ENCODE measurements at places on chromosomes 5 and 9. TPM values are rescaled to one million over a fixed set of nuclear protein-coding genes. Genes with fewer than 3 reads are reported as not detected.

- DNase-seq, result no peak
- no peaks in the 10 kb centered on the region for H3K36me3 ChIP-seq
- H3K27me3 ChIP-seq, result no peaks in the 10 kb centered on the region
- H3K27ac ChIP-seq, result no peak overlapping the region
- H3K4me3 ChIP-seq, result no peak overlapping the region
Observed at GRCh38 chr5:8729437-8729836, 816.4 kb downstream of the SEMA5A start.

DNA sequence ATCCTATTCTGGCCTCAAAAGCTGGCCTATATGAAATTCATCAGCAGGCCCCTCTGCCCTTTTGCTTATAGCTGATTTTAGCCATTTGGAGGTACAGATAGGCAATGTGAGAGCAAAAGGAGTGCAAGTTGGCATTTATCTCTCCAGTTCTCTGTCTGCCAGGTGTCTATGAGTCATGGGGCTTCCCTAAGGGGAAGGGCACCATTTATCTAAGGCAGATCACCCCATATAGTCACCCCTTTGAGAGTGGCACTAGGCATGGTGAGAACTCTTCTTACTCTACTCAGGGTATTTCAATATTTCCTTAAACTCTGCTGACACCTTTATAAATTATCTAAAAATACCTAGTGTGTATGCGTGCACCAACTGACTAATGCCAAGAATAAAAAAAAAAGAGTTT lies 314.7 kb upstream of the CDH6 start:
- no peaks in the 10 kb centered on the region for H3K36me3 ChIP-seq
- H3K27ac ChIP-seq, result no peak overlapping the region
- H3K4me3 ChIP-seq, result no peak overlapping the region
- DNase-seq, result no peak
- H3K27me3 ChIP-seq, result no peaks in the 10 kb centered on the region

- no peaks in the 10 kb centered on the region for H3K27me3 ChIP-seq
Observed at GRCh38 chr5:56211298-56211865, 21.7 kb downstream of the ANKRD55 start.

GRCh38 chr5:173334808-173335207 lies 6.6 kb upstream of the STC2 start:
- H3K27me3 ChIP-seq, result peaks cover 40% of the 10 kb centered on the region
- no peaks in the 10 kb centered on the region for H3K36me3 ChIP-seq
- DNase-seq, result no peak
- H3K27ac ChIP-seq, result no peak overlapping the region
- H3K4me1 ChIP-seq, result peaks cover 3% of the 10 kb centered on the region

GRCh38 chr5:73994963-73995362 lies 369.0 kb downstream of the ARHGEF28 start:
- H3K36me3 ChIP-seq, result no peaks in the 10 kb centered on the region
- H3K4me3 ChIP-seq, result no peak overlapping the region
- no peak overlapping the region for H3K27ac ChIP-seq
- no peak for DNase-seq
- H3K4me1 ChIP-seq, result no peaks in the 10 kb centered on the region

DNA sequence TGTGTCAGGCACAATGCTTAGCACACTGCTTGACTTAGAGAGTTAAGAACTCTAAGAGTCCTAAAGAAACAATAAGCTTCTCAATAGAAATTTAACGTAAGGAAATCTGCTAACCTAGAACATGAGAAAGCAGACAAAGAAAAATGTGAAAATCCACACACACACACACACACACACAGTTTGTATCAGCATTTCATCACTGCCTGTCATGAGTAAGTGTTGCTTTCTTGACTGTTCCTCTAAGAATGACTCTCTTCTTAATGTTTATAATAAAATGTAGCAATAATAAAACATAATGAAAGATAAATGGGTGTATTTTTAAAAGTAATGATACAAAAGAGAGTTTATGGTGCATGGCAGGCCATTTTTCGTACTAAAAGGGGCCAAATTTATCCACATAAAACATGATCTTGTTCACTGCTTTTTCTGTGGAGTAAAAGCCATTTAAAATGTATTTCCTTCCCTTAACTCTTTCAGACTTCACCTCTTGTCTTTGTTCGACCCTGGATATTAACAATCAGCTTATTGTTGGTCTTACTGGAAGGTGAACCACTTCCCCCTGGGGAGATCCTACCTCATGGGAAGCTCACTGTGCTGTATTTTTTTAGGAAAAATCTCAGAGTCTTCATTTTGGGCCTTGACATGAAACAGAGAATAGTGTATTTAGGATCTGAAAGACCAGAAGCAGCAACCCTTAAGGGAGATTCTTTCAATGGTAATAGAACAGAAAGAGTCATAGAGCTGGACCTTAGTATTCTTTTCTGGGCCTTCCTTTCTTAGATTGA lies 107.3 kb upstream of the ANKRD55 start:
- DNase-seq, result no peak
- H3K27ac ChIP-seq, result no peak overlapping the region
- no peaks in the 10 kb centered on the region for H3K36me3 ChIP-seq

GRCh38 chr5:174532455-174533453 lies 191.6 kb upstream of the MSX2 start:
- no peak overlapping the region for H3K4me3 ChIP-seq
- no peaks in the 10 kb centered on the region for H3K27me3 ChIP-seq
- peaks cover 28% of the 10 kb centered on the region for H3K4me1 ChIP-seq
- H3K36me3 ChIP-seq, result no peaks in the 10 kb centered on the region
- H3K27ac ChIP-seq, result peak overlapping the region; percentile 73

DNA sequence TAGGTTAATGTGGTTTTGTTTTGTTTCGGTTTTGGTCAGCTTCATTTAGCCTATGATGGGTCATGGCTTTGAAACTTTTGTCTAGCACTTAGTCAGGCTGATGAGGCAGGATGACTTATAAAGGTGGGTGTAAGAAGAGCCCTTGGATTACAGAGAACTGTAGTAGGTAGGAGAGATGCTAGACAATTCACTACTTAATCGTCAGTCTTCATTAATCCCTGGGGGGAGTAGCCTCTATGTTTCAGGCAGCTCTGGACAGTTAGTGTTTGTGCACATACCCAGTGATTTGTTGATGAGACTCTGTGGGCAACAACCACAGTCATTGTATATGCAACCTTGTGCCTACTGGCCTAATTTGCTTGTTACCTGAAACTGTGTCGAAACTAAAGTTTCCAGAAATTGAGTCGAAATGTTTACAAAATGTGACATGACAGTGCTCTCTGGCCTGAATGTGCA lies 113.3 kb downstream of the MTREX start:
- H3K4me3 ChIP-seq, result no peak overlapping the region
- no peak overlapping the region for H3K27ac ChIP-seq
- peaks cover 13% of the 10 kb centered on the region for H3K4me1 ChIP-seq
- no peaks in the 10 kb centered on the region for H3K27me3 ChIP-seq
- no peaks in the 10 kb centered on the region for H3K36me3 ChIP-seq

DNA sequence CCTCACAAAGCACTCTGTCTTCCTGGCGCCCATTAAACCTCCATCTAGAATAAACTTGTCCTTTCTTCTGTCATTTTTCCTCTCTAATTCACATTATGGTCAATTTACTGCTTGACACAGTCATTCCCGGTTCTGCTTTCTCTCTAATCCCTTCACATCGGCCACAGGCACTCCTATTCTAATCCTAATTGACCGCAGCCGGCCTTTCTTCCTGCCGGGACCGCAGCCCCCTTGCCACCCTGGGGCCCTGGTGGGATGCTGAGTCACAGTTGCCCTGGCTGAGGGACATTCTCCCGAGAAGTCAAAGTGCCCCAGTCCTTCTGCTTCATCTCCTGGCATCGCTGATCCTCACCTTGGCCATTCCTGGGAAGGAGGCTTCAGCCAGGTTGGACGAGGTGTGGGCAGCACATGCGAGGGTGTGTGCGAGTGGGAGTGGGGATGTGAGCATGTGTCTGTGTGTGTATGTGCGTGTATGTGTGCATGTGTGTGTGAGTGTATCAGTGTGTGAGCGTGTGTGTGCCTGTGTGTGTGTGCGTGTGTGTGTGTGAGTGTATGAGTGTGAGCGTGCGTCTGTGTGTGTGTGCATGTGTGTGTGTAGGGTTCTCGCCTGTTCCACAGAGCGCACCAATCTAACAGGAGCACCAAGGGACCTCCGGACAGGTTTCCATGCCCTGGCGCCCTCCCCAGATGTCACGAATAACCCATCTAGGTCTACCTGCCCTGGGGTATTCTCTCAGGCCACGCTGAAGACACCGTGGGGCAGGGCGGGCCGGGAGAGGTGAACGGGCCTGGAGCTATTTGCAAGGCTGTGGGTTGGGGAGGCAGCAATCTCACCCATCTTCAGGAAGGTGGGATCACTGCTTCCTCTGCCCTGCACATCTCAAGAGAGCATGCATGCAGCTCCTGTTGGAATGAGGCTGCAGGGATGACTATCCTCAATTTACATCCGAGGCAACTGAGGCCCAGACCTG lies 191.2 kb downstream of the PAX5 start:
- no peak for DNase-seq
- no peak overlapping the region for H3K4me3 ChIP-seq
- H3K27ac ChIP-seq, result no peak overlapping the region
- H3K4me1 ChIP-seq, result no peaks in the 10 kb centered on the region

- H3K36me3 ChIP-seq, result no peaks in the 10 kb centered on the region
- no peak overlapping the region for H3K4me3 ChIP-seq
- DNase-seq, result no peak
- peaks cover 23% of the 10 kb centered on the region for H3K4me1 ChIP-seq
- no peaks in the 10 kb centered on the region for H3K27me3 ChIP-seq
Observed at GRCh38 chr5:75666801-75667200, 50.4 kb downstream of the POC5 start.

- peaks cover 42% of the 10 kb centered on the region for H3K27me3 ChIP-seq
- no peaks in the 10 kb centered on the region for H3K4me1 ChIP-seq
- DNase-seq, result no peak
Observed at GRCh38 chr5:140964356-140964755, 1.9 kb upstream of the PCDHAC2 start.

DNA sequence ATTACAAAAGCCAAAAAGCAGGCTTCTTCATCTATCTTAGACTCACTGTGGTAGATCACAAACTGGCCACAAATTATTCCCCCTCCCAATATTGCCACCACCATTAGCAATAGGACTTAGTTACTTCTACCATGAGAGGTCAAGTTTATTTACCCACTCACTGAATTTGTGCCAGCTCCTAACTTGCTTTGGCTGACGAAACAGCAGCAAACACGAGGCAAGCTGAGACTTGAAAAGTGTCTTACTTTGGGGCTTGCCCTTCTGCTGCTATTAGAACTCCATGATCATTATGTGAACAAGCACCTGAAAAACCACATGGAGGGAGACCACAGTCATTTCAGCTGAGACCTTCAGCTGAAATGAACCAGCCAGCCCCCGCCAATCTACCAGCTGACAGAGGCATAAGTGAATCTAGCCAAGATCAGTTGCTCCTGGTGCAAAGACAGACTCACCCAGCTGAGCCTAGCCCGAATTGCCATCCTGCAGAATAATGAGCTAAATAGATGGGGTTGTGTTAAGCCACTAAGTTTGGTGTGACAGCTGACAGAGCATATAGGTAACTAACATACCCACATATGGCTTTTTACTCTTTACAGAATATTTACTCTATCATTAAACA lies 5.7 kb downstream of the WDR41 start:
- DNase-seq, result no peak
- H3K27ac ChIP-seq, result no peak overlapping the region
- H3K4me3 ChIP-seq, result no peak overlapping the region

DNA sequence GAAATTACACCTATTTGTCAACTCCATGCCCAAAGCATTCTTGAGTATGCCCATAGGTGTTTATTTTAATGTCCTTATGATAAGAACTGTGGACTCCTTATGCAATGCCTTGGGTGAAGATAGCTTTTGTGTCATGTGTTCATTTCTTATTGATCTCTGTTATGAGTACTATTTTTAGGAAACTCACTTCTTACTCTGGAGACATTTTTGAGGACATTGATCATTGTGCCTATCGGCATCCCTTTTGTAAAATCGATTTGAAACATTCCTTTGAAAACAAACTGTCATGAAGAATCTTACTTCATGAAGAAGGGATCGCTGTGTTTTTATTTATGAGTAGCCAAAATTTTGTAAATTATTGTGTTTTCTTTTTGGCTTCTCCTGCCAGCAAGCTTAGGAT lies 257.3 kb downstream of the NTRK2 start:
- DNase-seq, result no peak
- H3K36me3 ChIP-seq, result no peaks in the 10 kb centered on the region
- H3K4me3 ChIP-seq, result no peak overlapping the region
- H3K27ac ChIP-seq, result no peak overlapping the region
- no peaks in the 10 kb centered on the region for H3K4me1 ChIP-seq
- no peaks in the 10 kb centered on the region for H3K27me3 ChIP-seq

GRCh38 chr9:2494562-2494961 lies 127.0 kb upstream of the VLDLR start:
- H3K27ac ChIP-seq, result no peak overlapping the region
- no peak overlapping the region for H3K4me3 ChIP-seq
- DNase-seq, result no peak
- H3K27me3 ChIP-seq, result no peaks in the 10 kb centered on the region
- H3K36me3 ChIP-seq, result no peaks in the 10 kb centered on the region

- H3K4me3 ChIP-seq, result no peak overlapping the region
- no peaks in the 10 kb centered on the region for H3K36me3 ChIP-seq
- H3K27ac ChIP-seq, result no peak overlapping the region
- no peak for DNase-seq
- H3K4me1 ChIP-seq, result no peaks in the 10 kb centered on the region
Observed at GRCh38 chr5:113776832-113777525, 263.5 kb downstream of the YTHDC2 start.

- peak; percentile 62 for DNase-seq
- H3K27ac ChIP-seq, result no peak overlapping the region
- no peak overlapping the region for H3K4me3 ChIP-seq
- no peaks in the 10 kb centered on the region for H3K36me3 ChIP-seq
Observed at GRCh38 chr9:126611592-126612325, 2.0 kb upstream of the LMX1B start.

DNA sequence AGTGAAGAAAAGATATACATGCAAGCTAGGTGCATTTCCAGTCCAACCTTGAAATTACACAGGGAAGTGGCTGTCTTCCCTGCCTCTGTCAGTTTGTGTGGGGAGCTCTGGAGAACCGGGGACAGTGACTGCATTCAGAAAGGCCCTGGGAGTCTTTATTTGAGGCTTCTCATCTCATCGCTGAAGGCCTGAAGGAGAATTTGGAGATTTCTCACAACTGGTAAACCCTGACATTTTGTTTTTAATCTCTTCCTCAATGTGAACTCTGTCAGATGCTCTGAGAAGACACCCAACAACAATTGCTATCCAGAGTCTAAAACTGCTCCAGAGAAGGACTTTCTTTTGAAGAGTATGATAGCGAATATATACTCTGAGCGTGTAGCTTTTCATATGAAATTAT lies 33.0 kb downstream of the MACIR start:
- H3K27ac ChIP-seq, result no peak overlapping the region
- no peaks in the 10 kb centered on the region for H3K36me3 ChIP-seq
- H3K4me3 ChIP-seq, result no peak overlapping the region
- H3K4me1 ChIP-seq, result no peaks in the 10 kb centered on the region
- no peaks in the 10 kb centered on the region for H3K27me3 ChIP-seq

ZFP2 gene
- 1.2 TPM for total RNA-seq

SCGB3A2 gene
- 76.6 TPM for total RNA-seq

CLIC3 gene
- 85.4 TPM for total RNA-seq

CLTA gene
- 219 TPM for total RNA-seq

OTULINL gene
- 33.5 TPM for total RNA-seq

ZFR gene
- total RNA-seq, result 47.1 TPM

SVEP1 gene
- 24.2 TPM for total RNA-seq

RANBP17 gene
- 22.9 TPM for total RNA-seq

LHX3 gene
- not detected for total RNA-seq

ZNG1C gene
- 16.7 TPM for total RNA-seq

BTNL3 gene
- not detected for total RNA-seq

FXN gene
- 11.0 TPM for total RNA-seq

ORM1 gene
- 87.0 TPM for total RNA-seq

PCDH12 gene
- total RNA-seq, result 9.8 TPM

All from left lung (tissue), 14 donors.